CD4-positive, alpha-beta T cell treated with Interleukin-1 beta for 1 hour (primary cell): ENCODE measurements at places on chromosomes 3 and 15.
A peak's percentile ranks its signal among the peaks of the same experiment; 100 is the strongest.

- DNase-seq = peak; percentile 94
These were observed at the start of gene XRN1 for GRCh38 chr3:142447852-142448823. XRN1 (minus strand) TSS chr3:142448037; CDS start chr3:142447944, 93 bp downstream.

- peak; percentile 17 for DNase-seq
These were observed 38.7 kb upstream of the CCDC50 start for GRCh38 chr3:191290311-191291025.

DNA sequence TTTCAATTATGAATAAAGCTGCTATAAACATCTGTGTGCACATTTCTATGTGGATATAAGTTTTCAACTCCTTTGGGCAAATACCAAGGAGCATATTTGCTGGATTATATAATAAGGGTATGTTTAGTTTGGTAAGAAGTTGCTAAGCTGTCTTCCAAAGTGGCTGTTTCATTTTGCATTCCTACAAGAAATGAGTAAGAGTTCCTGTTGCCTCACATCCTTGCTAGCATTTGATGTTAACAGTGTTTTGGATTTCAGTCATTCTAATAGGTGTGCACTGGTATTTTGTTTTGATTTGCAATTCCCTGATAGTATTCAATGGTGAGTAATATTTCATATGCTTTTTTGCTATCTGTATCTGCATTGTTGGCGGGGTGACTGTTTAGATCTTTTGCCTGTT lies 120.7 kb upstream of the MDFIC2 start:
- no peak for DNase-seq

DNA sequence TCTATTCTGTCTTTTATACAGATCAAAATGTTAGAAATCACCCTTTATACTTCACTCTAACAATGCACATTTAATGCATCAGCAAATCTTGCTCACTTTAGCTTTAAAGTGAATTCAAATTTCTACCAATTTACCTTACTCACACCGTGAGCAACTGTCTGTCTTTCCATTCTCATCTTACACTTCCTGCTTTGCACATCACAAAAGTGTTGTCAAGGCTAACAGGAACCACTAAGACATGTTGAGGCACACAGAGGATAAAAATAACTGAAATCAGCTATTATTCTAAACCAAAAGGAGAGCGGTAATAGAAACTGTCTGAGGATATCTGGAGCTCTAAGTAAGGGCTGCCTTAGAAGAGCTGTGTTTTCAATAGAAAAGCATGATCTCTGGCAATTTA lies 519.9 kb downstream of the ZBBX start:
- no peak for DNase-seq

GRCh38 chr3:111588527-111588926 lies 6.6 kb downstream of the ZBED2 start:
- no peak for DNase-seq

GRCh38 chr15:43886558-43886957 lies 59.8 kb downstream of the WDR76 start:
- no peak for DNase-seq

GRCh38 chr15:41512940-41513505 lies 604 bp downstream of the LTK start:
- no peak for DNase-seq

DNA sequence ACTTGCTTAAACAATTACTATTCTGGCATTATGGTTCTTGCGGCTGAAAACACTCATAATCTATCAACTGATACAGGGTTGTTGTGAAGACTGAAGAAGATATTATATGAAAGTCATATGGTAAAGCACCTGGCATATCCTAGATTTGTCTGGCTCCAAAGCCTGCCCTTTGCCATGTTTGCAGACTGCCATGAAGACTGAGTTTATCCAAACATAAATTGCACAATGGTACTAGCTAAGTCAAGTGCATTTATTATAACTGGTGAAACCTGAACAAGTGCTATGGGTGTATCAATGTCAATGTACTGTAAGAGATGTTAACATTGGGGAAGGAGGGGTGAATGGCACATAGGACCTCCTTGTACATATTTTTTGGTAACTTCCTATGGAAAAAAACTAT lies 87.4 kb upstream of the MEX3B start:
- no peak for DNase-seq

DNA sequence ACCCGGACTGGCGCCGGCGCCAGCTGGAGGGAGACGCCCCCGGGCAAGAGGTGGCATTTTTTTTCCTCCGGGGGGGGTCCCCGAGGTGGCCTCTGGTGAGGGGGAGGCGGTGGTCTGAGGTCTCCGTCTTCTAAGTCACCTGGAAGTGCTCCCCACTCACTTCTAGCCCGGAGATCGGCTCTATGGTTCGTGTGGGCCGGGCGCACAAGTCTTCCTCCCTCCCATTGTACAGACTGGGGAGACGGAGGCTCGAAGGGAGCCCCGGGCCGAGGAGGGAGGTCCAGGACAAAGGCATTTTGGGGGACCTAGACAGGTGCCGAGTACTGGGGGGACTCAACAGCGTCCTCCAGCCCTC lies 4.4 kb downstream of the GATA2 start:
- no peak for DNase-seq

DNA sequence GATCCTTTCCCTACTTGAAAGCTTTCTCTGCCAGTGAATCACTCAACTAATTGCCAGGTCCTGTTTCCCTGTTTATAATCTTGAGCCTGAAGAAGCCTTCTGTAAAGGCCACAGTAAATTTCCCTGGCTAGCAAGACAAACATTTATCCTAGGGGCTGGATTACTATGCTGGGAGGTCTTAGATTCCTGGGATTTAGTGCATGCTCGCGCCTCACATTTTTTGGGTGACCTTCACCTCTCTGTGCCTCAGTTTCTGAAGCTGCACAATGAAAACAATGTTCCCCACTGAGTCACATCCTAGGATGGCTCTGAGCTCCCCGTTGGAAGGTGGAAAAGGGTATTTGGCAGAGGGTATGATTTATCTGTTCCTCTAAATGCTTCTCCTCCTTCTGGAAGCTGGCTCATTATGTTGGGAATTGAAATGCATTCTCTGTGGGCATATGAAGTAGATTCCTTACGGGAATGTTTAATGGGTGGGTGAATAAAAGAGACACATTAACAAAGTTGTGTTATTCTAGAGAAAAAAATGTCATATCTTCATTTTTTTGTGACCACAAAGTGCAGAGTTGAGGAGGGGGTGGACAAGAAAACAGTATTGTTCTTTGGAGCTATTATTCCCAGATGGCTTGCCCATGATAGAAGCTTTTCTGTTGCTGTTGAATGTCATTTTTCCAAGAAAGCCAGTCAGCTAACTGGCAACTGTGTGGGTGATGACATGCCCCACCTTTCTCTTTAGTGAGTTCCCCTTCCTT lies 32.4 kb downstream of the LSM3 start:
- DNase-seq = no peak

DNA sequence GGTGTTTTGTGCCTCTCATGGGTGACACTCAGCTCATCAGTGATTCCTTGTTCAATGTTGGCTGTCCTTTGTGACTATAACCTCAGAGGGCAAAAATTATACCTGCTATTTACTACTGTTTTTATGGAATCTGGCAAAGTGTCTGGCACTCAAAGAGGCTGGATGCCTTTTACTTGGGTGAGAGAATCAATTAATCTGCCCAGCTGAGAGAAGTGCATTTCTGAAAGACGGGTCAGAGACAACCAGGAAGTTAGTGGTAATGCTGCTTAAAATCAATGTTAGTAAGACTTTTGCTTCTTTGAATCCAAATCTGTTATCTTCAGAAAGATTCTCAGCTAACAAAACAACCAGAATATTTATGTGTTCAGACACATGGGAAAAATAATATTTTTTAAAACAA lies 436.2 kb upstream of the SUCLG2 start:
- DNase-seq = no peak

DNA sequence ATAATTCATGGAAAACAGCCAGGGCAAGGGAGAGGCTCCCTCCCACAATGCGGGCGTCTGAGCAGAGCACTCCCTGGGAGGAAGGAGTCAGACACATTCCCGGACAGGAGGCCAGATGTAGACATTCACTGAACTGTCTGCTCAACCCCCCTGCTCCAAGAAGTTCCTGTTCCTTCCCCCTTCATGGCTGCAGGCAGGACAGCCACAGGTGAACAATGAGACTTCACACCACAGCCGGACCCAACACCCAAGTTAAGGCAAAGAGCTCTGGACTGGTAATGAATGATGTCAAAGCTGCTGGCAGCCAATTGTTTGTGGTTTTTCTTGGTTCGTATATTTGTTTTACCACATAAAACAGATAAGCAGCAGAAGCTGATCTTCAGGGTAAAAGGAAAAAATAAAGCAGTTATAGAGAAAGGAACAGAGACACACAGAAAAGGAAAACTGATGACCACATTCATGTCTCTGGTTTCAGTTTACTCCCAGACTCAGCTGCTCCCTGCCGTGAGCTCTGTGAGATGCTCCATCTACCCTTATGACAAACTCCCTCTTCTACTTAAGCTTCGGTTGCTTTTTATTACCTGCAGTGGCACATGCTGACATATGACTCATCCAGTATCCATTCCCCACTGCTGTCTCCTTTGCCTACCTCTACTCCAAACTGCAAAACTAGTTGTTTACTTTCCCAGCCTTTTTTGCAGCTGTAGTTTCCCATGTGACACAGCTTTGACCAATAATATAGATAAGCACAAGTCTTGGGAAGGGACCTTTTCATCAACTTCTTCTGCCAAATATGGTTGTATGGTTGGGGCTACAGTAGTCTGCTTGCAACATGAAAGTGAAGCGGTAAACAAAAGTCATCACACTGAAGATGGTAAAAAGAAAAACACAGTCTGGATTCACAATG lies 33.1 kb downstream of the DZIP1L start:
- DNase-seq = no peak

DNA sequence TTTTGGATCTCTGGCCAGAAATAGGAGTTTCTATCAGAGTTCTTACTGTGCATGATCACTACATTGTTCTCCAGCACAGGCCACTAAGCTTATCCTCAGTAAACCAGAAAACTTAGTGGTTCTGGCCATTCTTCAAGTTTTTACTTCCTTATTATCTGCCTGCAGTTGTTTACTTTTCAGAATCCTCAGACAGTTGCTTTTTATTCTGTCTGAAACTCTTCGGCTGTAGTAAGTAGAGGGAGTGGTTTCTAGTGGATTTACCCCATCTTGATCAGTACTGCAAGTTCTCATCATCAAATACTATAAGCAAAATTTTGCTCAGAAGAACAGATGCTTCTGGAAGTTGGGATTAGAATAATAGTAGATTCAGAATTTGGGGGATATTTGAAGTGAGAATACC lies 193.0 kb upstream of the RARB start:
- DNase-seq = no peak

GRCh38 chr3:161016417-161017313 lies 88.5 kb downstream of the B3GALNT1 start:
- DNase-seq = no peak

GRCh38 chr3:127692501-127693335 lies 20.0 kb downstream of the ABTB1 start:
- no peak for DNase-seq
